ENCODE measurements at places on chromosomes 4 and X.

DNA sequence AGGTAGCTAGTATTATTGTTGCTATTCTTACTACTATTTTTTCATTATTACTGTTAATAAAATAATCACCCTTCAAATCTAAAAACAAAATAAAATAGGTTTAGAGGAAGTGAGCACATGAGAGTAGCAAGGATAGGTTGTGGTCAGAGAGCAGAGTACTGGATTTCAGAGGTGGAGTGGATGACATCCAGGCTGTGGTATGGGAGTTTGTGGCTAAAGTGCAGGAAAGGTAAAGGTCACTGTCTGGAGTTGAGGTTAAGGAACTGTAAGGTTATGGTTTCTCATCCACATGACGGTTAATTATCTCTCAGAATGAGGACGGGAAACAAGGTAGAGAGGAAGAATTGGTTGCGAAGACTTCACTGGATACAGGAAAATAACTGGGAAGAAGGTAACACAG lies 27.7 kb downstream of the STEEP1 start:
- no peak for DNase-seq

DNA sequence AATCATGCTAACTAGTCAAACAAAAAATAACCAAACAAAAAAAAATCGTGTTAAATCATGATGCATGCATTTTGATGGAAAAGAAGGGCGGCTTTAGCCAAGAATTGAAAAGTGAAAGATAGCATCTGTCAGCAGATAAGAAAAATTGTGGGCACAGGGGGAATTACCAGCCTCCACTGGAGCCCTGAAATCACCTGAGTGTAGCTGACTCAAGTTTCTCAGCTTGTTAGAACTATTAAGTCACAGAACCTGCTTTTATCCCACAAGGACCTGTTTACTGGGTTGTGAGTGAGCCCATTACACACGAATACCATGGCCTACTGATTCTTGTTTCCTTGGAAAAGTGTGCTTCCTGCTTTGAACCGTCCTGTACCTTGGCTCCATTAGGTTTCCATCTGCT lies 85.2 kb downstream of the COX18 start:
- DNase-seq, result no peak

- no peak for DNase-seq
These were observed 64.9 kb downstream of the POLR2B start for GRCh38 chr4:57043347-57044251.

GRCh38 chr4:176839656-176840055 lies 46.9 kb upstream of the VEGFC start:
- no peak for DNase-seq

DNA sequence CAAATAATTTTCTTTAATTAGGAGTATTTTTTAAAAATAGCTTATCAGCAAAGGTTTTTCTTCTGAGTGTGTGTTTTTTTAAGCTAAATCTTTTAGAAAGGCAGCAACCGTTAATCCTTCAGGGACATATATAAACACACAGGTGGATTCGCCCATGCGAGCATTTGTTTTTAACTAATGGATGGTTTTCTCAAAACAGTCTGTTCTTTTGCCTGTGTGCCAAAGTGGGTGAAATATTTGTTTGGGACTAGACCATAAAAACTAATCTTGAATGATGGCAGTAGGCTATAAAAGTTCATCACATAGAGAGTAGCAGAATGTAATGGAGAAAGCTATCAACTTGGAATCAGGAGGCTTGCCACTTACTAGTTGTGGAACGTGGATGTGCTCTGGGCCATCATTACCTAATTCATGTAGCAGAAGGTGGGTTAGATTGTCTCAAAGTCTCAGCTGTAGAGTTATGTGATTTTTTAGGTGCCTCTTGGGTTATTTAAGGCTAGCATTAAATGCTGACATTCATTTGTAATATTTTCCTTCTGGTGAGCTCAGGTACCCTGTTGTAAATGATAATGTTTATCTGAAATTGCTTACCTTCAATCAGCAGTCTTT lies 7.4 kb upstream of the TAPT1 start:
- DNase-seq, result no peak

DNA sequence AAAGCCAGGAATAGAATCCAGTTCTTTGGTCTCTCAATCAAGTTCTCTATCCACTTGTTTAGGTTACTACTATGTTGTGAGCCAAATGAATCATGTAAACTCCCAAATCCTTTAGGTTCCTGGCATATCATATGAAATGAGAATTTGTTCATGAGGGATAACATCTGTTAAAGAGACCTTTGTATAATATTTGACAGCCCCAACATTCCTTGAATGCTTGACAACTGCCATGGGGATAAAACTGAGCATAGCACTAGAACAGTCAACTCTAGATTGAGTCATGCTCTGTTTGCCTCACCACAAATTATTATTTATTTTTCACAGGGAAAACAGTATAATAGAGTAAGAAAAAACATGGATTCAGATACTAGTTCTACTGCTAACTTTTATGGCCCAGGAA lies 93.3 kb downstream of the NAA11 start:
- DNase-seq, result no peak

DNA sequence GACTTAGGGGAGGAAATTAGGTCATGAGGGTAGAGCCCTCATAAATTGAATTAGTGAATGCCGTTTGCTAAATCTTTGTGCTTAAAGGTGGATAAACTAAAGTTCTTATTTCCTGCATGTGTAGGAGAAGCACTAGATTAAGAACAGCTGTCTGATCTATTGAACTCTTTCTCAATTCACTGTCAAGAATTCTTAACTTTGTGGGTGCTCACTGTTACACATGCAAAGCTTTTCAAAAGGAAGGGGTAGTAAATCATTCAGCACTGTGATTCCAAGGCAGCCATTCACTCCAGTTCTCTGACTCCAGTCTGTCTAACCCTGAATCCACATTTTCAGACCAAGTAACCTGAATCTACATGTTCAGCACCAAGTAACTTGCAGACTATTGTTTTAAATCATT lies 1520.1 kb downstream of the PCDH18 start:
- no peak for DNase-seq
